ENCODE measurements at places on chromosomes 3 and 15.

GRCh38 chr3:15553749-15554148, 32.2 kb upstream of the COLQ start:
- DNase-seq: no peak

GRCh38 chr3:173584838-173585831, 187.6 kb downstream of the NLGN1 start:
- no peak for DNase-seq

DNA sequence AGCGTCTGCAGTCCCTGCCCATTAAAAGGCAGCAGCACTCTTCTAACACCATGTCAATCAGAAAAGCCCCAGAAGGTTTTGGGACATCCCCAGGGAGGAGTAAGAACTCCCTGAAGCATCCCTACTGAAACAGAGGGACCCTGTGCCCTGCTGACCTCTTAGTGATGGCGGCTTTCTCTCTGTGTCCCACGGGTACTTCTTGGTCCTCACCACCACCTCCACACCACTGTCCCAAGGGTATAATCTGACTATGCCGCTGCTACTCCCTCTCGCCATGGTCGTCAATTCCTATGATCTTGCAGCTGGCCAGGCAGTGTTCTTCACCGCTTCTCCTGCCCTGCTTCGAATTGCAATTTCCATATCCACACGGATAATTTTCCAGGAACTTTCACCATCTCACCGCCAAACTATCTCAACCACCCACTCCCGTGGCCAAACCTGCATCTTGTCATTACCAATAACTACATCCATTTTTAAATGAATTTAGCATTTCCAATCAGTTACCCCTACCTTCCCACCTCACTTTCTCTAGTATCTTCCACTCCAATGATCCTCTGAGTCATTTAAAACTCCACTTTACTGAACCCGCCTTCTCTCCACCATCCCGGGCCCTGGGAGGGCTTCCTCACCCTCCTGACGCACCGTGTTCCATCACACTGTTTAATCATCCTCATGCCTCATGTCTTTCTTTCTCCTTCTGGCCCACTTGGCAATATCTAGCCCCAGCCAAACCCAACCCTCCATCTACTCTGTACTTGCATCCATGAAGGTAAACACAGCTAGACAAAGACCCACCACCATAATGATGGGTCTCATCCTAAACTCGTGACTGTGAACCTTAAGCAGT, 23.7 kb downstream of the PRR23E start:
- DNase-seq: no peak

- no peak for DNase-seq
Measured at GRCh38 chr3:43013743-43014155, 34.6 kb downstream of the GASK1A start.

GRCh38 chr3:48215876-48216275, 7.4 kb upstream of the CAMP start:
- no peak for DNase-seq

- DNase-seq: no peak
Measured at GRCh38 chr3:189631373-189631408, at the start of gene TP63. TP63 (plus strand) TSS chr3:189631389; CDS start chr3:189631516, 127 bp downstream.

DNA sequence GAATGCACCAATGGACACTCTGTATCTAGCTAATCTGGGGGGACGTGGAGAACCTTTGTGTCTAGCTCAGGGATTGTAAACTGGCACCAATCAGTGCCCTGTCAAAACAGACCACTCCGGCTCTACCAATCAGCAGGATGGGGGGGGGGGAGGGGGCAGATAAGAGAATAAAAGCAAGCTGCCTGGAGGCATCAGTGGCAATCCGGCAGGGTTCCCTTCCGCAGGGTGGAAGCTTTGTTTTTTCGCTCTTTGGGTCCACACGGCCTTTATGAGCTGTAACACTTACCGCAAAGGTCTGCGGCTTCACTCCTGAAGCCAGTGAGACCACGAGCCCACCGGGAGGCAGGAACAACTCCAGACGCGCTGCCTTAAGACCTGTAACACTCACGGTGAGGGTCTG, 827.1 kb downstream of the PLOD2 start:
- DNase-seq: no peak

GRCh38 chr3:59374091-59374817, 324.4 kb upstream of the CFAP20DC start:
- no peak for DNase-seq

GRCh38 chr3:176041185-176041584, 1156.1 kb downstream of the TBL1XR1 start:
- no peak for DNase-seq

DNA sequence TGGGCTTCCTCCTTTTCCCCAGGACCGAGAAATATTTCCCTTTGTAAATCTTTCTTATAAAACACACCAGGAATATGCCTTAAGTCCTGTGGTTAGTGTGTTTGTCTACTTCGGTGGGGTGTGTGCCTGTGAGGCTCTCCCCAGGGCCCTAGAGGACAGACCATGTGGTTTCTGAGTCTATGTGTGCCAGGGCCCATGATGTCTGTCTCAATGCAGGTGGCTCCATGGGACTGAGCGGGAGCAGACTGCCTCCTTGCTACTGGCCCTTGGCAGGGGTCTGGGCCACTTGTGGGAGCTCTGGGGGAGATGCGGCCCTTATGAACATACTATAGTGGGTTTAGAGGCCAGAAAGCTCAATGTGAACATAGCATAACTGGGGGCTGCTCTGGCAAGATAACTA, 37.6 kb downstream of the SCN5A start:
- DNase-seq: no peak

- DNase-seq: no peak
Measured at GRCh38 chr3:129501630-129502029, 26.8 kb upstream of the RHO start.

DNA sequence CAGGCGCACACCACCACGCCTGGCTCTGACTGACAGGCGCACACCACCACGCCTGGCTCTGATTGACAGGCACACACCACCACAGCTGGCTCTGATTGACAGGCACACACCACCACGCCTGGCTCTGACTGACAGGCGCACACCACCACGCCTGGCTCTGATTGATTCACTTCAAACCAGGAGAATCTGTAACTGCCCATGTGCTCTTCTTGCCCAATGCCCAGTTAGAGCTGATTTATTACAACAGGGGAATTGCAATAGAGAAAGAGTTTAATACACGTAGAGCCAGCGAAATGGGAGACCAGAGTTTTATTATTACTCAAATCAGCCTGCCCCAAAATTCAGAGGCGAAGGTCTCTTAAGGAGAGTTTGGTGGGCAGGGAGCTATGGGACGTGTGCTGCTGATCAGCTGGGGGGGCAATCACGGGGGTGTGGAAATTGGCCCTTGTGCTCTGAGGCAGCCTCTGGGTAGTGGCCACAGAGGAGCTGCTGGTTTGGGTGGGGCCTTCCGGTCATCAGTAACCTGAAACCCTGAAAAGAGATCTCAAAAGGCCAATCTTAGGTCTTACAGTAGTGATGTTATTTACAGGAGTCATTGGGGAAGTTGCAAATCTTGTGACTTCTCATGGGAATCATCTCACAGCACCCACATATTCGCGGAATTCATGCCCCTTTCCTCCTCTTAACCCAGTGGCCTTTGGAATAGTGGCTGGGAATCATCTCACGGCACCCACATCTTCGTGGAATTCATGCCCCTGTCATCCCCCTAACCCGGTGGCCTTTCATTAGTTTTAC, 63.8 kb upstream of the TFRC start:
- DNase-seq: no peak

GRCh38 chr15:73386886-73387506, 18.2 kb upstream of the HCN4 start:
- no peak for DNase-seq

DNA sequence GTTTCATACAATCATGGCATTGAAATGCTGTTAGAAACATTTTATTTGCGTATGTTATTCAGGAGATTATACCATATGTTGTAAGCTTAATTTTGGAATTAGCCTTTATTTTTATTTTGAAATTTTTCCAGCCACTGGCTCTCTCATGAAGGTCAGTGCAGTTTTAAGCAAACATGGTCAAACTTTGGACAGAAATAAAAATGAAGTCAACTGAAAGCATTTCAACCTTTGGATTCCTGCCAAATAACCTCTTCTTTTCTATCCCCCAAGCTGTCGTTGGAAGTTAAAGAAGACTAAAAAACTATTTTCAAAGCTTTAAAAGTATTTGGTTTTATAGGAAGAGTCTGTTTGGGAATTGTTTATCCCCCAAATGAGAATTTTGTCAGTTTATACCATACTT, 846.6 kb downstream of the MCTP2 start:
- DNase-seq: no peak

DNA sequence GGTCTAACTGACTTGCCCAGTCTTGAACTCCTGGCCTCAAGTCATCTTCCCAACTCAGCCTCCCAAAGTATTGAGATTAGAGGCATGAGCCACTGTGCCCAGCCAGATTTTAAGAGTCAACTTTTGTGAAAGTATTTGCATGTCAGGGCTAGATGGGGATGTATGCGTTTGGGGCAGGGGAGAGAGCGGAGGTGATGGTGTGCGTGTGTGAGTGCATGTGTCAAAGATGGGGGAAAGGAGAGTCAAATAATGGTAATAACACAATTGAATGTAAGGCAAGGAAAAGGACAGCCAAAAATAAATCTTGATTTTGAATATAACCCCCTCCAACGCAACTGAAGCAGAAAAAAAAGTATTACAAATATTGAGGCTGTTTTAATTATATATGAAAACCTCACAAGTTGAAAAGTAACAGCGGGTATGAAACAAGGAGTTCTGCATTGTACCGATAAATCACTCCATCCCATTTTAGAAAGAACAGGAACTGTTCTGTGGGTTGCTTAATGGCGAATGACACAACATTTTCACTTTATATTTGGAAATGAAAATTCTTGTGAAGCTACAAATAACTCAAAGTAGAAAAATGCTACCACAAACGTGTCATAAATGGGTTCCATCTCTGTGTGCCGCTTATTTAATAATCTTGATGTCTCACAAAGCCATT, 29.9 kb upstream of the LDHAL6B start:
- DNase-seq: no peak

- no peak for DNase-seq
Measured at GRCh38 chr15:48759921-48760320, 50.9 kb downstream of the CEP152 start.

GRCh38 chr15:60221356-60221755, 176.4 kb downstream of the ANXA2 start:
- DNase-seq: no peak

- no peak for DNase-seq
Measured at GRCh38 chr15:59444980-59445545, 7.1 kb downstream of the FAM81A start.

- no peak for DNase-seq
Measured at GRCh38 chr3:171348121-171348520, 112.1 kb downstream of the TNIK start.

All from GM06990 (cell line).